Brain pericyte (primary cell): ENCODE measurements at places on chromosomes 13 and 19.
A peak's percentile ranks its signal among the peaks of the same experiment; 100 is the strongest.

- DNase-seq: no peak
Measured at GRCh38 chr19:1288833-1289685, 3.4 kb downstream of the EFNA2 start.

GRCh38 chr13:31192306-31192705, 7.5 kb upstream of the B3GLCT start:
- DNase-seq: no peak

DNA sequence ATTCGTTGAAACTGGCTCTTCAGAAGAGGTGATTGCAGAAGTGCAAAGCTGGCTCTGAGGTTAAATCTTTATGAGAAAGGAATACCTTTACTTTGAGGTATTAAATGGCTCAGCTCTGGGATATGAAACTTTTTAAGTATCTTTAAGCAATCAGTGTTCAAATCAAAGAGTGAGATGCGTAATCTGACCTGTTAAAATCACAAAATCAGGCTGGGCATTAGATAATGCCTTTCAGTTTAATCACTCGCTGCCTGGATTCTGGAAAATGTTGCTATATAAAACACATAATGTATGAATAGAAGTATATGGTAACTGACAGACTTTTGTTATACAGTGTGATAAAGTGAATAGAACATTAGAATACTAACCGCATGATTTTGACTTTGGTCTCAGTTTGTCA, 2.0 kb upstream of the DGKH start:
- no peak for DNase-seq

- DNase-seq: no peak
Measured at GRCh38 chr13:98802559-98802958, 50.1 kb upstream of the SLC15A1 start.

DNA sequence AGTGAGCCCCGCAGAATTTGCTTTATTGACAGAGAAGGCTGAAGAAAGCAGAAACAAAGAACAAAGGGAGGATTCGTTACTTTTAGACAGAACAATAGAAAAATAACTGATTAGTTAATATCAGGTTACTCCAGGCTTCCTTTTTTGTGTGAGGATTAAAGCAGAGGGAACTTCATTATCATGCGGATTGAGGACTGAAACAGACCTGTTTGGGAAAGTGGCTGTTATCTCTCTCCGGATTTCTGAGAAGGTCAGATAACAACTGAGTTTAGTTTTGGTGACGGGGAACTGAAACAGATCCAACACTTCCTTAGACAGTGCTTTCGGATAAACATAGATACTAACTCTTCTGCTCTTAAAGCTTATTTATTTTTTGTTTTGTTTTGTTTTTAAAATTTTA, 246.4 kb upstream of the ZNF507 start:
- DNase-seq: no peak

GRCh38 chr19:639253-640160, at the start of gene FGF22:
FGF22 (plus strand) TSS chr19:639879; CDS start chr19:639926, 47 bp downstream.
- DNase-seq: no peak

GRCh38 chr19:55209693-55210472, 582 bp upstream of the PTPRH start:
- DNase-seq: peak; percentile 39

DNA sequence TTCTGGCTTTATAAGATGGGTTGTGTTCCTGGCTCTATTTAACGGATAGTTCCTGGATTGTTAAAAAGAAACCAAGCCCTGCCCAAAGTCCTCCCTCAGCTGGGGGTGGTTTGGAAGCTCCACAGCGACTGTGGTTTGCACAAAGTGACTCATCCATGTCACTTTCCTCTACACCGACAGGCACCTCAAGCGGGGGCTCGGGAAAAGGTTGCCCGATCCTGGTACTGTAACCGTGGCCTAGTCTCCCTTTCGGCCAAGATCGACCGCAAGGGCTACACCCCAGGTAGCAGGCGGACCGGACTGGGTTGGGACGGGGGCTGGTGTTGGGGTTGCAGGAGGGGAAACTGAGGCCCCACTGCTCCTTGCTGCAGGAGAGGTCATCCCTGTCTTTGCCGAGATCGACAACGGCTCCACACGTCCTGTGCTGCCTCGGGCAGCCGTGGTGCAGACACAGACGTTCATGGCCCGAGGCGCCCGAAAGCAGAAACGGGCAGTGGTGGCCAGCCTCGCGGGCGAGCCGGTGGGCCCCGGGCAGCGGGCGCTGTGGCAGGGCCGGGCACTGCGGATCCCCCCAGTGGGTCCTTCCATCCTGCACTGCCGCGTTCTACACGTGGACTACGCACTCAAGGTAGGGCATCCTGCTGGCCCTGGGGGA, 1.6 kb downstream of the ARRDC2 start:
- no peak for DNase-seq

- DNase-seq: no peak
Measured at GRCh38 chr19:3131168-3131567, 4.7 kb upstream of the GNA15 start.

DNA sequence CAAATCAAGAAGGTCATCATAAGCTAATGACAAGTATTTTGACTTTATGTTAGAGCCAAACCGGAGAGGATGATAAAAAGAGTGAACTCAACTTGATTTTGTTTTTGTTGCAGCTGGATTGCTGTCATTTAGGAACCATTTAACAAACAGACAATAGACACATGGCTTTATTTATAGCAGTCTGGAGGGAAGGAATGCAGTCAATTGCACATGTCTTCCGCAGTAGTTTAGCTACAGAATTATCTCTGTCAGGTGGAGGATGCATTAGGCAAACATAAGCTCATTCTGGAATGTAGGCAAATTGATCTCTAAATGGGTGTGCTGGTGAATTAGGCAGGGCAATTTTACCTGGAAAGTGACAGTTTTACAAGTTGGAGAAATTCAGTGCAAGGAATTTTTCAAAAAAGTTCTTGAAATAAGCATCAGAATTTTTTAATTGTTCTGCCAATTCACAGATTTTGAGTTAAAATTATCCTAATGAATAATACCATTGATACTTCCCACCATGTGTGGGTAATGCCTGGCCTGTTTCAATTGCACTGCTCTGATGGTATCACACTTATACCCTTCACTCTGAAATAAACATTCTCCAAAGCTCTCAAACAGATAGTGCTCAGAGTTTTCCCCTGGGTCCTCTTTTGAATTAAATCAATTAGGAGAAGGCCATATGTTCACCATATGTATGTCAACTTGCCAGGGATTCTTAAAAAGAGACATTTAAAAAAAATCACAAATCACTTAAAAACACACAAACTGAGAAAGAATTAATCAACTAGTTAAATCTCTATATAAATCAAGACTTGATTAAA, 318.3 kb downstream of the NDFIP2 start:
- no peak for DNase-seq

- DNase-seq: no peak
Measured at GRCh38 chr13:43335764-43336163, 312.4 kb downstream of the DNAJC15 start.

- no peak for DNase-seq
Measured at GRCh38 chr13:41426047-41426446, 31.3 kb upstream of the RGCC start.

GRCh38 chr13:101965096-101965495, 436.8 kb downstream of the FGF14 start:
- no peak for DNase-seq

DNA sequence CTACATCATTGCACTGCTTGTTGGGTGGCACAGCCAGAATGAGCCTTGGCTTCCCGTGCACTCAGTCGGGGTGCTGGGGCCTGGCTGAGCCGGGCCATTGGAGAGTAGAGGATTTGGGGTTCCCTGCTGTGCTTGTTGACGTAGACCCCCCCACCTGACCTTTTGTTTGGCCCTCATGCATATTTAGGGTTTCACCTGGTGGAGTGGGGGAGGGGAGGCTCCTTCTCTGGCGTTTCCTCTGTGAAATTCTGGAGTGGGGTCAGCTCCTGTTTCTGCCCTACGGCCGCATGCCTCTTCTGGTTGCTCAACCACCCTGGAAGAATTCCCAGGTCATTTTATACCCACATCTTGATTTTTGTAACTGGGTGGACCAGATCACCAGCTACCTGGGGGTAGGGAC, 82.8 kb downstream of the SIPA1L3 start:
- DNase-seq: no peak

GRCh38 chr19:32895384-32895783, 25.8 kb upstream of the SLC7A9 start:
- no peak for DNase-seq

GRCh38 chr13:97261254-97262005, 39.3 kb downstream of the MBNL2 start:
- no peak for DNase-seq

- no peak for DNase-seq
Measured at GRCh38 chr13:113547238-113547971, 37.1 kb upstream of the TFDP1 start.

- DNase-seq: no peak
Measured at GRCh38 chr19:6564393-6564792, 26.6 kb downstream of the CD70 start.

DNA sequence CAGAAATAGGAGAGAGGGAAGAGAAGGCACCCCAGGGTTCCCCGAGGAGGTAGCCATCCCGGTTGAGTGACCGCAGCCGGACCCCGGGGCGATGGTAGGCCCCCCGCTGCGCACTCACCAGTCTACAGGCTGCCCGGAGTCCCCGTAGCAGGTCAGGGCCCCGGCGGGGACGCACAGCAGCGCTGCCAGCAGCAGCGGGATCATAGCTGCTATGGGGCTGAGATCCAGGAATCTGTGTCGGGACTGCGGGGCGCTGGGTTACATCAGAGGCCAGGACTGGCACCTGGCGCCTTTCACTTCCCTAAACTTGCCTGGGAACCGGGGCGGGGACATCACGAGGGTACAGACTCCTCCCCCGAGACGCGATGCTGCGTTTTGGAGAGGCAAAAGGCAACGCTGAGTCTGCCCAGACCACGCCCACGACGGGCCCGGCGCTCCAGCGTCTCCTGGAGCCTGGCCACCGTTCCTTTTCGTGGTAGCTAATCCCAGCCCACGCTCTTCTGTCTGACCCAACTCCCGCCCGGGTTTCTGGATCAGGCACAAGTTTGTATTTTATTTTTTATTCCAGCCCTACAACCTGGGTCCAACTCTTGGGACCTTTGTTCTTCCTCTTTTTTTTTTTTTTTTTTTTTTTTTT, at the start of gene DNASE2:
DNASE2 (minus strand) TSS at position 278 of the 637 bp plus-strand sequence; CDS start at position 204, 74 bp downstream.
- DNase-seq: peak; percentile 26

- DNase-seq: no peak
Measured at GRCh38 chr13:80036845-80037504, 304.0 kb downstream of the SPRY2 start.

- DNase-seq: no peak
Measured at GRCh38 chr13:55682776-55683175, 1457.9 kb upstream of the PRR20A start.

GRCh38 chr19:55178781-55179599, 1.1 kb downstream of the SYT5 start:
- DNase-seq: no peak

DNA sequence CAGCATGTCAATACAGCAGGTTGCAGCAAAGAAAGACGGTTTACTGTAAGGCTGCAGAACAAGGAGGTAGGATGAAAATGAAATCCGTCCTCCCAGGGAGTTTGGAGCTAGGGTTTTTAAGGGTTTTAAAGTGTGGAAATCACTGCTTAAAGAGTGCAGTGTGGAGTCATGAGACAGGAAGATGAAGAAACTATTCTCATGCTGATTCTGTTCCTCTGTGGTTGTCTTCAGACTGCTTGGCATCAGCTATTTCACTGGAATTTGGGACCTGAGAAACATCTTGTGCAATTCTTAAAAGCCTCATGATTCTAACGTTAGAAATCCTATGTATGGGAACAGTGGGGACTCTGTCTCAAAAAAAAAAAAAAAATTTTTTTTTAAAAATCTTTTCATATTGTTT, 11.4 kb downstream of the ZNF331 start:
- no peak for DNase-seq

- no peak for DNase-seq
Measured at GRCh38 chr19:40589591-40590429, 11.4 kb upstream of the LTBP4 start.

GRCh38 chr19:41915776-41916414, 12.4 kb downstream of the ERFL start:
- no peak for DNase-seq

- no peak for DNase-seq
Measured at GRCh38 chr13:50384724-50385123, 369.5 kb downstream of the KCNRG start.

DNA sequence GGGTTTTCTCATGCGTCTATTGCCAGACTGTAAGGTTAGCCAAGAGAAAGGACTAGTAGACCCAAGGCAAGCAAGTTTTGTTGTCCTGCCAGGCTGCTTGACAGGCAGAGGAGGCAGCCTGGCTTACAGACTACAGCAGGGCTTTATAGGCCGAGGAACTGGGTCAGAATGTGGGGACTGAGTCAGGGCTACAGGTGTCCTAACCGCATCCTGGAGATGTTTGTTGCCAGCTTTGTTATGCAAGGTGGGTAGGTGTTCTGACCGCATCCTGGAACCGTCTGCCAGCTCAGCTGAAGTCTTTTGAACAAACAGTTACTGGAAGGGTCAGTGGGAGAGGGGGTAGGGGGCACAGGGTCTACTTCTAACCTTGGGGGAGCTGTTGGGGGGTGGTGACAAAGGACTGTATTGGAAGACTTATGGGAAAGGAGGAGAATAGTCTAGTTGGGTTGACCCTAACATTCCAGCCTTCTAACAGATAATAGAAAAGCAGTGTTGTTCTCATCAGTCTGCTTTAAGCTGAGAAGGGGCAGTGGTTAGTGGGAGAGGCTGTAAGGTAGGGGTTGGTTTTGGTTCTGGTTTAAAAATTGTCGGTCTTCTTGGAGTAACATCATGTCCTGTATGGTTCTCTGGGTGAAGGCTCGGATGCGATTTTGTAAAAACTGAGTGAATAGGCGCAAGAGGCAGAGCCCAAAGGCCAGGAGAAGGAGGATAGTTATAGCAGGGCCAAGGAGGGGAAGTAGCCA, 913.8 kb upstream of the SLITRK5 start:
- DNase-seq: no peak

GRCh38 chr13:42638886-42639285, 64.9 kb downstream of the TNFSF11 start:
- no peak for DNase-seq

DNA sequence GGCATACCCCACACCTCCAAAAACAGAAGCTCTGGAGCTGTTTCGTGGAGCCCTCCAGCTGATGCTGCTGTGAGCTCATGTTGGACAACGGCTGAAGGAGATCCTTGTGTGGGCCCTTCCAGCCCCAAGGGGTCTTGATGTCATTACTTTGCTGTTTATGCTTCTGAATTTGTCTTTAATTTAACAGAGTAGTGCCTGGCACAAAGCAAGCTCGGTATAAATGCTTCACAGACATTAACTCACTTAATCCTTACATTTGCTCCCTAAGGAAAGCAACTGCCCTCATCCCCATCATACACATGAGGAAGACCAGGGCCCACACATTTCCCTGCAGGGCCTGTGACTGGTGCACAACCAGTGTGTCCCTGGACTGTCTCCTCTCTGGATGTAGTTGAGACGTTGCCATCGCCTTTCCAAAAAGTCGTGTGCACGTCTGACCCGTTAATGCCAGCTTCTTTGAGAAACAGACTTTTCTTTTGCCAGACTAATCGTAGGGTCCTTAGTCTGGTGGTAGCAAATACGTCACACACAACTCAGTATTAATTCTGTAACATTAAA, 7.6 kb downstream of the COL4A1 start:
- DNase-seq: no peak

- DNase-seq: no peak
Measured at GRCh38 chr19:29514525-29515232, 11.1 kb upstream of the VSTM2B start.

- no peak for DNase-seq
Measured at GRCh38 chr13:114105521-114106225, 26.8 kb downstream of the RASA3 start.

- no peak for DNase-seq
Measured at GRCh38 chr19:53942001-53942786, 20.5 kb upstream of the CACNG8 start.

GRCh38 chr13:37039896-37040295, 19.6 kb downstream of the SUPT20H start:
- DNase-seq: no peak

GRCh38 chr19:33161201-33161600, 29.3 kb downstream of the WDR88 start:
- DNase-seq: no peak
